Stimulated activated CD8-positive, alpha-beta memory T cell treated with anti-CD3 and anti-CD28 coated beads, Interleukin-4, amount 100 ng/mL, for 4 hours (primary cell): ENCODE measurements at places on chromosomes 2 and 18.
A peak's percentile ranks its signal among the peaks of the same experiment; 100 is the strongest.

DNA sequence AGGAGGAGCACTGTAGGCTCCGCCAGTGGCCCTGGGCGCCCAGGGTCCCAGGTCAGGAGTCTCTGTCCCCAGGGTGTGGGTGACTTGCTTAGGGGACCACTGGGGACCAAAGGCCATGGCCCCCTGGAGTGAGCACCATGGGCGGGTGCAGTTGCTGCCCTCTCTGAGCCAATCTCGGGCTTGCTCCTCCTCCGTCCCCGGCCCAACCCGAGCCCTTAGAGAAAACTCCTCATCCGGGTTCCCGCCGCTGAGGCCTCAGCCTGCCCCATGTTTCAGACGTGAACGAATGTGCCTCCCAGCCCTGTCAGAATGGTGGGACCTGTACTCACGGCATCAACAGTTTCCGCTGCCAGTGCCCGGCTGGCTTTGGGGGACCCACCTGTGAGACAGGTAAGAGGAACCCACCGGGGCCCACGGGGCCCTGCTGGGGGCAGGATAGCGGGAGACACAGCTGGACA lies 38.6 kb downstream of the SNED1 start:
- DNase-seq, result no peak

- DNase-seq, result no peak
Observed at GRCh38 chr18:47964053-47964452, 33.6 kb upstream of the SMAD2 start.

DNA sequence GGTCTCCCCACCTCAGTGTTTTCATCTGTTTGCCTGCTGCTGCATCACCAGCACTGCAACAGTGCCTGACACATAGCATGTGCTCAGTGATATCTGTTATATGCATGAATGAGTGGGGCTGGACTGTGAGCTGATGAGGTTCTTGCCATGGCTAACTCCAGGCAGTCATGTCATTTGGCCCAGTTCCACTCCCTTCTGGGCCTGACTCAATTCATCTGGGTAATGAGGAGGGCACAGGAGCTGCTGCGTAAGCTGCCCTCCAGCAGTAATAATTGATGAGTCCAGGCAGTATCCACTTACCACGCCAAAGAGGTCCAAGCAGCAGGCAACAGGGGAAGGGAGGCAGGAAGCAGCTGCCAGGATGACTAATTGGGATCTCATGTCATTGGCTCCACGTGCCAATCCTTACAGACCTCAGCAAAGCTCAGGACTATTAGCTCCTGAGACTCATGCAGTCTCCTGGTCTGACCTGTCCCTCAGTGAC lies 34.1 kb upstream of the MAT2A start:
- no peak for DNase-seq

- DNase-seq, result no peak
Observed at GRCh38 chr18:3852321-3852720, 402.3 kb downstream of the TGIF1 start.

- peak; percentile 50 for DNase-seq
Observed at GRCh38 chr2:96870626-96871255, 861 bp upstream of the SEMA4C start.

DNA sequence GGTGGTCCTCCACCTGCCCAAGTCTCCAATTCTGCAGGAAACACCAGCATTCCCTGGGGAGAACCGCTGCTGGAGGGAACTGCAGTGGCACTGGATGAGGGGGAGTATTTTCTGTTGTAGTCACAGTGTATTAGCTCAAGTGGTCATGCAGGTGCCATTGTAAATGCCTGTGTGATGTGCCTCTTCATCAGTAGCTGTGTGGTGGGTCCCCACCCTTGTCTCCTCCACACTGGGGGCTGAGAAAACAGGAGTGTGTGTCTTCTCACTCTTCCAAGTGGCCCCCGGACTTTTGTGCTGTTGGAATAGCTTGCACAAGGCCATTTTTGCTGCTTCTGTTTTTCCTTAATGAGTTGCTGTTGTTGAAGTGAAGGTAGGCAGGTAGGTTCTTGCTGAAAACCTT lies 8.7 kb downstream of the NCK2 start:
- no peak for DNase-seq

- no peak for DNase-seq
Observed at GRCh38 chr2:65728477-65729180, 296.2 kb upstream of the SPRED2 start.

DNA sequence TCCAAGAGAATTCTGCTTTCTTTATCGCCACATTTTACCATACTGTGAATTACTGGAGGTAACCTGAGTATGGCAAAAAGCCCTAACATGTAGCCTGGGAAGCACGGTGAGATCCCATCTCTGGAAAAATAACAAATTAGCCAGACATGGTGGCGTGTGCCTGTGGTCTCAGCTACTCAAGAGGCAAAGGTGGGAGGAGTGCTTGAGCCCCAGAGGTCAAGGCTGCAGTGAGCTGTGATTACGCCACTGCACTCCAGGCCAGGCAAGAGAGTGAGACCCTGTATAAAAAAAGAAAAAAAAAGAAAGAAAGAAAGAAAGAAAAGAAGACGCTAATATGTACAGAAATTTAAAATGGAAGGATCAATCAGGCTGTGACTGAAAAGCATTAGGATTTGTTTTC lies 57.7 kb upstream of the SESTD1 start:
- no peak for DNase-seq

DNA sequence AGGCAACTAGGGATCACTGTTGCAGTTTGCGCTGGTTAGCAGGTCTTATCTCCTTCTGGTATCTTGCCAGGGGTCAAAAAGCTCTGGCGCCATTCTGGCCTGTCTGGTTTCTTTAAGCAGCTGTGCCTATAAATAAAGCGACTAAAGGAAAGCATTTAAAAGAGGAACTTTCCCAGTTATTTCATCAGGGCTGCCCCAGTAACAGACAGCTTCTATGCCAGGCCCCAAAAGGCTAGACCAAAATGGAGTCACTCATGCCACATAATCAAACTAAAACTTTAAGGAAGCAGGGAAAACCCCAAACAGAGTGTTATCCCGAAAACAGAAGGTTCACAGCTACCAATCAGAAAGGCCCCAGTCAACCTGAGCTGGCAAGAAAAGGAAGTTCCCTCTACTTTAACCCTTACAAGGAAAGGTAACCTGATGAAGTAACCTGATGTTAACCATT lies 41.2 kb upstream of the HNRNPA3 start:
- DNase-seq, result no peak

- DNase-seq, result no peak
Observed at GRCh38 chr18:59779979-59780378, 82.8 kb upstream of the CCBE1 start.

DNA sequence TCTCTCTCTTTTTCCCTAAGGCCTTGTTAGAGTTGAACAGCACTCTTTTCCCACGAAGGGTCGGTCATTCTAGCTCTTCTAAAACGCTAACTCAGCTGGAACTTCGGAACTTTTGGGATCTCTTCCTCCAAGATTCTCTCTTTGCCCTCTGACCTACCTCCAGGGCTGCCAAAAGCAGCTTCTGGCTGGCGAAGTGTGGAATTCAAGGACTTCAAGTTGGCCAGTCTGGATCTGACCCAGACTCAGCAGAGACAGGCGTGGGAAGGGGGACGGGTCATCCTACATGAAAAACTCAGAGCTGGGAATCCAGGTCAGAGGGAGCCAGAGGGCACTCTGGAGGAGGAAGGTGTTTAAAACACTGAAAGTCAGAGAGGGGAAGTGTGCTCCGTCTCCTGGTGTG lies 305.5 kb upstream of the HDAC4 start:
- no peak for DNase-seq

GRCh38 chr2:180905461-180905860 lies 74.9 kb upstream of the UBE2E3 start:
- DNase-seq, result no peak

DNA sequence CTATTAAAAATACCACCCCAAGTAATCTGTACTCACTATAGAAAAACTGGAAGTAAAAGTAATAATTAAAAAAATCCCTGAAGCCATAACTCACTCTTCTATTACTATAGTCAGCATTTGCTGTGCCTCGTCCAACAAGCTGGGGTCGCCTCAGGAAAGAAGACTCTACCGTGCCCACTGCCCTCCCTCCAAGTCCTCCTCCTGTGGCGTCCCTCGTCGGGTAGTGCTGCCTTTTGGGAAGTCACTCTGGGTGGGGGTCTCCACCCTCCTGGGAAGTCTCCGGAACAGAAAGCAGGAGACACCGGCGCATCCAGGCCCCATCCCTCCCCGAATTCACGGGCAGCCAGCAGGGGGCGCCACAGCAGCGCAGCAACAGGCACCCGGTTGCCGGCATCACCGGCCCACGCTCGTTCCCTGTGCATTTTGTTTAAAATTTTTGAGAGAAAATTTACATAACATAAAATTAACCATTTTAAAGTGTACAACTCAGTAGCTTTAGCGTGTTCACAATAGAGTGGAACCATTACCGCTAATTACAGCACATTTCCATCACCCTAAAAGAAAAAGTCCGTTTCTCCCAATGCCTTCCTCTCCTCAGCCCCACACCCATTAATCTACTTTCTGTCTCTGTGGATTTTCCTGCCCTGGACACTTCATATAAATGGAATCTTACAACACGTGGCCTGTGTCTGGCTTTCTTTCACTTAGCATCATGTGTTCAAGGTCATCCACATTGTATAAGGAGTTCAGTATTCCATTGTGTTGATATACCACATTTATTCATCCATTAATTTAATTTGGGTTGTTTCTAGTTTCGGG lies 62.2 kb downstream of the ADNP2 start:
- no peak for DNase-seq
